ENCODE measurements at places on chromosomes 7 and 10.

DNA sequence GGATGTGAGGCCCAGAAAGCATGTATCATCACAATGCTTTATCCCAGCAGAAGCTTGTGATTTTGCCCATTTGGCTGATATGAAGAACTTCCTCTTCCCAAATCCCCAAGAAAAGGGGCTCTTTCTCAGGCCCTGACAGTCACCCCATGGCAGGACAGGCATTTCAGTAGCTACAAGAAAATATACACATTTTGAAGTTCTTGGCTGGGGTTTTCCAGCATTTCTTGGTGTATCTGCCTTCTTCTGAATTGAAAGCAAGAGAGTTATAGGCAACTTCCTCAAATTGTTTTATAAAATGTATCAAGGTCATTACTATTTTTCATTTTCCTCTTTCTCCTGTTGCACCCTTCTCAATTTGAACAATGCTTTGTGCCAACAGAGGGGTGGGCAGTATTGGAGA, 63.3 kb upstream of the PDLIM1 start:
- DNase-seq: no peak

GRCh38 chr7:48376263-48376662, 205.0 kb downstream of the ABCA13 start:
- no peak for DNase-seq

- DNase-seq: no peak
Observed at GRCh38 chr10:48383393-48383792, 76.9 kb downstream of the MAPK8 start.

GRCh38 chr10:122296363-122297120, 25.4 kb downstream of the BTBD16 start:
- no peak for DNase-seq
